ENCODE measurements at places on chromosomes 6 and 20.

GRCh38 chr6:15079288-15079817 is 166.5 kb upstream of the JARID2 start:
- DNase-seq = no peak

- DNase-seq = no peak
Measured at GRCh38 chr6:135213616-135214015, 32.5 kb downstream of the MYB start.

DNA sequence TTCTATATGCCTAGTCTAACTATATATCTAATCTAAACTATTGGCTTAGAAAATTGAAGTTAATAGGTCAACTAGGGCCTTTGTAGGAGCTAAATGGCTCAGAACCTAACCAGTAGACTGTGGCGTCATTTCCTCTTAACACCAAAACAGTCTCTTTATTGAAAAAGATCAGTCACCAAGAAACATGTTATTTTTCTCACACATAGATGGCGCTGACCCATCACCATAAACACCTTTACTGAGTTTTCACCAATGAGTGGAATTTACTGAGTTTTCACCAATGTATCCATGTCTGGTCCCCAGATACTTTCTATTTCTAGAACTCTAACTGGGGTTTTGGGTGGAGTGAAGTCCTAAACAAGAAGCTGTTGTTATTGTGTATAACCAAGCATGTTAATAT is 636.0 kb downstream of the BCKDHB start:
- no peak for DNase-seq

- DNase-seq = no peak
Measured at GRCh38 chr6:92380803-92381601, 1038.4 kb downstream of the EPHA7 start.

DNA sequence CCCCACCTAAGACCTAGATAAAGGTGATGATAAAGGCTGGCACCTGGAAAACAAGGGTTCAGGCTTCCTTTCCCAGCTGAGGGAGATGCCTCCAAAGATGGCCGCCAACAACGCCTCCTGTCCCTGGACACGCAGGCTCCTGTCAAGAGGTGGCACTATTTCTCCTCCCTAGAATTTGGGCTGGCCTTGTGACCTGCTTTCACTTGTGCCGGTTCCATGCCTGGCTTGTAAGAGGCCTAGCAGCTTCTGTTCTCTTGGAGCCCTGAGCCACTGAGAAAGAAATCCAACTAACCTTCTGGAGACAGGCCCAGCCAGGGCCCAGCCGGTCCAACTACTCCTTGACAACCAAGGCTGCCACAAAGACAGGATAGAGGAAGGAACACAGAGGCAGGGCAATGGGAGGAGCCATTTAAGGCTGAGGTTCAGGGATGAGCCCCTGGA is 60.2 kb upstream of the RALY start:
- DNase-seq = no peak

- peak; percentile 50 for DNase-seq
Measured at GRCh38 chr6:135675862-135676261, 175.6 kb upstream of the PDE7B start.

GRCh38 chr20:21812379-21812778 is 106.9 kb downstream of the PAX1 start:
- DNase-seq = no peak

- DNase-seq = no peak
Measured at GRCh38 chr6:106244521-106244920, 81.0 kb downstream of the ATG5 start.

- no peak for DNase-seq
Measured at GRCh38 chr6:126530775-126531174, 190.9 kb downstream of the CENPW start.

- no peak for DNase-seq
Measured at GRCh38 chr20:57596998-57597939, 23.0 kb downstream of the ZBP1 start.

- no peak for DNase-seq
Measured at GRCh38 chr20:35801865-35802264, 30.1 kb downstream of the PHF20 start.

DNA sequence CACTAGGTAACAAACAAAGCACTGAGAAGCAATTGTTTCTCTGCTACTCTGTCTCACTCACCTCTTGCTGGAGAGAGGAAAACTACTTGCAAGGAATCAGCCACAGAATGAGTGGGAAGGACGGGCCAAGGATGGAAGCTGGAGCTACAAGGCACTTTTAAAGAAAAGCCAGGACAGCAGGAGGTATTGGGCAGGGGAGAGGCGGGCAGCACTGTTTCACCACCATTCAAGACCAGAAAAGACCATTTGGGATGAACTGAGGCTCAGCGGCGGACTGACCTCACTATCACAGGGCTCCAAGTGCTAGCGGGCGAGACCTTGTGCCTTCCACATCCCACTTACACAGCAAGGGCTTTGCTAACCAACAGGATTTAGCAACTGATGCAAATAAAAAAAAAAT is 137.4 kb downstream of the IPCEF1 start:
- no peak for DNase-seq

DNA sequence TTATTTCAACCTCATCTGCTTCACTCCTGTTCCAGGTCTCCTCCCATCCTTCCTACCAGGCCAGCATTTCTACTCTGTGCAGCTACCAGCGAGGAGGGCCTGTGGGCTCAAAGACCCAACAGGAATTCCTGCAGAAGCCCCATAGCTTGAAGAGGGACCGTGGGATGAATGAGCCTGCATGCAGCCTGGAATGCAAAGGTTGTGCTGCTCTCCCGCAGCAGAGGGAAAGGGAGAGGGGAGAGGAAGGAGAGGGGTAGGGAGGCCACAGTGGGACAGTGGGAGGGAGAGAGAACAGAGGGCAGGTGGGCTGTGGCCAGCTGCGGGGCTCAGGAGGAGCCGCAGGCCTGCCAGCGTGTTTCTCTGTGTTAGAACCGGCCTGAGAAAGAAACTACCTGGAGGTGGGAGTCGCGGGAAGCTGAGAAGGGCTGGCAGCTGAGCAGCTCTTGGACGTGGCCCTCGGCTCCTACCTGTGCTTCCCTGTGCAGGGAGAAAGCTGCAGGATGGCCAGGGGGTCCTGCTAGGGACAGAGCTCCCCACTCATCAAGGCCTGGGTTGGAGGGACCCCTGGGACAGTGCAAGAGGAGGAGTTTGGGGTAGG is 66.1 kb upstream of the MLN start:
- no peak for DNase-seq

GRCh38 chr20:41136680-41137613 is at the start of gene PLCG1:
Gene PLCG1, plus strand, starts transcription at chr20:41137543. Its CDS starts 99 bp downstream, at chr20:41137642.
- DNase-seq = peak; percentile 50

DNA sequence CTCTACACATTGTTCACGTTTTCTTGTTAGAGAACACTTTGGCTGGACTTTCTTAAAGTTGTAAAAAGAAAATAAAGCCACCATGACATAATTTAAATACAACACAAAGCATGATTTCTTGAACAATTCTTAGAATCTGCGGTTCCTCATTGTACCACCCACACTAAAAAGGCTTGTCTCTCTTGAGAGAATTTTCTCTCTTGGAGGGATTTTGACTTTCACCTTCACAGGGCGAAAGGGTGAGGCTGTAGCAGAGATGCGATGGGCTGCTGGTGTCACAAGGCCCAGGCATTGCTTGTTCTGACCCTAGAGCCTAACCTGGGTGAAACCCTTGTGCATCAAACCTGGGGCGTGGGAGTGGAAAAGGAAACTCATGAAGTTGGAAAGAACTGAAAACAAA is 122.7 kb upstream of the RIPOR2 start:
- DNase-seq = no peak

DNA sequence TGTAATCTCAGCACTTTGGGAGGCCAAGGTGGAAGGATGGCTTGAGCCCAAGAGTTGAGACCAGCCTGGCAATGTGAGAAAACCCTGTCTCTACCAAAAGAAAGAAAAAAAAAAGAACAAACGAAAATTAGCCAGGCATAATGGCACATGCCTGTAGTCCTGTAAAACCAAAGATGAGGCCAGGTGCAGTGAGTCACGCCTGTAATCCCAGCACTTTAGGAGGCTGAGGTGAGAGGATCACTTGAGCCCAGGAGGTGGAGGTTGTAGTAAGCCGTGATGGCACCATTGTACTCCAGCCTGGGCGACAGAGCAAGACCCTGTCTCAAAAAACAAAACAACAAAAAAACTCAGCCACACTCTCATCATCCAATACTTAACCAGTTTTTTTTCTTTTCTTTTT is 32.5 kb upstream of the KIF3B start:
- DNase-seq = no peak

DNA sequence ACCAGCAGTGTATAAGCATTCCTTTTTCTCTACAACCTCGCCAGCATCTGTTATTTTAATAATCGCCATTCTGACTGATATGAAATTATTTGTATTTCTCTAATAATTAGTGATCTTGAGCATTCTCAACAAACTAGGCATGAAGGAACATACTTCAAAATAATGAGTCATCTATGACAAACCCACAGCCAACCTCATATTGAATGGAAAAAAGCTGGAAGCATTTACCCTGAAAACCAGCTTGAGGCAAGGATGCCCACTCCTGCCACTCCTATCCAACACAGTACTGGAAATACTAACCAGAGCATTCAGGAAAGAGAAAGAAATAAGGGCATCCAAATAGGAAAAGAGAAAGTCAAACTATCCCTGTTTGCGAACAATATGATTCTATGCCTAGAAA is 390.6 kb upstream of the ID4 start:
- DNase-seq = no peak

DNA sequence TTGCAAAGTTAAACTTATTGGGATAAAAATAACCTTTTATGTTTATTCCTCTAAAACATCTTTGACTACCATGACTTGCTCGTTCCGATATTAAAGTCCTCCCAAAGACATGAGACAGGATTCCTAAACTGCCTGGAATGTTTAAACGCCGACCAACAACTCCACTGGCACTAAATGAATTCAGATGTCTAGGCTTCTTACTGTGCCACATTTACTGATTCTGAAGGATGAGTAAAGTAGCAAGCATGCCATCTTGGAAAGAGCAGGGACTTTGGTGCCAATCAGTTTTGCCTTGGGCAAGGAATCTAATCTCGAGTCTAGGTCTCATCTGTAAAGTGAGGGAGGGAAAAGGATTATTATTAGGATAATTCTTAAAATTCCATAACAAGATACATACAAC is 25.3 kb downstream of the MBOAT1 start:
- DNase-seq = no peak

GRCh38 chr20:34559311-34560140 is 1.0 kb downstream of the MAP1LC3A start:
- no peak for DNase-seq

DNA sequence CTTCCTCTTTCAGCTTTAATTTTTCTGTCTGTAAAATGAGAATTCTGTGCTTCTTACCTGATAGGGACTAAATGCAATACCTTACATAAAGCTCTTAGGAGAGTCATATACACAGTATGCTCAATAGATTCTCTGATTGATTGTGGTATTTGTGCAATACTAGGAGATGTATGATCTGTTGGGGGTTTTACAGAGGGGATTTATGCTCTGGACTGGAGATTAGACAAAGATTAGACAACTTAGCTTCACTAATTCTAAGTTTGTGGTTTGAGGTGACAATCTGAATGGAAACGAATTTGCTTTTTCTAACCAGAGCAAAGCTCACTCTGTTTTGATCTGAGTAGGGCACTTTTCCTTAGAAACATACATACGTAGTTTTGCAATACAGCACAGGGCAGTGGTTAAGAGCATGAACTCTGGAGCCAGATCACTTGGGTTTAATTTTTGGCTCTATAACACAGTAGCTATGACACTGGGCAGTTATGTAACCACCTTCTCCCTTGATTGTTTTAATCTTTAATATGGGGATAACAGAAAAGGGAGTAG is 126.2 kb downstream of the RNF144B start:
- DNase-seq = no peak

GRCh38 chr20:19993958-19994669 is 23.0 kb upstream of the NAA20 start:
- no peak for DNase-seq

DNA sequence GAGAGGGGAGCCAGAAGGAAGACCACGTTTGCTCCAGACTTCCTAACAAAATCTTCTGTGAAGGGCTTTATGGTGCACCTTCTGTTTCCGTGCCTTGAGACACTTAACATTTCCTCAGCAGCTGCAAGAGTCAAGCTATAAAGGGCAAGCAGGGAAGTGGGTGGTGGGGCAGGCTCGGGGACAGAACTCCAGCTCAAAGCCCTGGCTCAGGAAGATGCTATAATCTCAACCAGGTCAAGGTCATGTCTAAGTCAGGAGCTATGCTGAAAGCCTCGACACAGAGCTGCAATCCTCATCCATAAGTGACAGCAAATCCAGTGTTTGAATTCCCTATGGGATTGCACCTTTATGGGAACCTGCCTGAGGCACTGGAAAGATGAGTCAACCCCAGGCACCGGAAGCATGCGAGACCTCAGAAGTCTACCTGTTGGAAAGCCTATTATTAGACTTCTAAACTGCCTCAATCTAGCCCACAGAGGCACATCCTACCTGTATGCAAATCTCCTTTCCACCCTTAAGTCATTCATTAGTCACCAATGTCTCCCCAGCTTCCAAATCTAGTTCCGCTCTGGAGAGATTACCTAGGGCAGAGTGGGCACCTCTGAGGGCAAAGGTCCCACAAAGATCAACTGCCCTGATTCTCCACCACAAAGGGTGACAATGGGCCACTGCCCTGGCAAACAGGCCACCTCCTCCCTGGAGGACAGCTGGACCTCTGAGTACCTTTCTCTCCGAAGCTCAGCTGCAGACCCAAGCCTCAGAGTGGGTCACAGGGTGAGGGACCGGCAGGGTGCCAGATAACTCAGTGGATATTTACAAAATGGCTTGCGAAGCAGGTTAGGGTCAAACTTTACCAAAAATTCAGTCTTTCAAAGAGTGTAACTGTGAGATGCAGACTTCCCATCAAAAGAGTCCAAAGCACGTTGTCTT is 287.0 kb downstream of the CDC5L start:
- DNase-seq = no peak

DNA sequence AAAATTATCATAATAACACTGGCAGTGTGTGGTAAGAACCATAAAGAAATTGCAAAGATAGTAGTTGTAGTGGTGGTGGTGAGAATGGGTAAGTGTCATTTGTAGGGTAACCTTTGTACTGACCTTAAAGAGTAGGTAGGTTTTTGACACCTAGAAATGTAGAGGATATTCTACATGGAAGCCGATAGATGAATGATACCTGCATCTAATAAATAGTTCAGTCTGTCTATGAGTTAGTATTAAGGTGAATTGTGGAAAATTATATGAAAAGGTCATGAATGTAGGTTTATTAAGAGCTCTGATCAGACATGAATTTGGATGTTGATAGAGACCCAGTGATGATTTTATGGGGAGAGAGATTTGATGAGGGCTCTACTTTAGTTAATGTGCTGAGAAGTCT is 78.1 kb downstream of the MYO6 start:
- DNase-seq = no peak

GRCh38 chr20:31833130-31833930 is 12.1 kb downstream of the FOXS1 start:
- DNase-seq = no peak

- DNase-seq = no peak
Measured at GRCh38 chr20:39242614-39243013, 280.5 kb downstream of the DHX35 start.

- no peak for DNase-seq
Measured at GRCh38 chr6:111482188-111482958, 645 bp downstream of the REV3L start.

DNA sequence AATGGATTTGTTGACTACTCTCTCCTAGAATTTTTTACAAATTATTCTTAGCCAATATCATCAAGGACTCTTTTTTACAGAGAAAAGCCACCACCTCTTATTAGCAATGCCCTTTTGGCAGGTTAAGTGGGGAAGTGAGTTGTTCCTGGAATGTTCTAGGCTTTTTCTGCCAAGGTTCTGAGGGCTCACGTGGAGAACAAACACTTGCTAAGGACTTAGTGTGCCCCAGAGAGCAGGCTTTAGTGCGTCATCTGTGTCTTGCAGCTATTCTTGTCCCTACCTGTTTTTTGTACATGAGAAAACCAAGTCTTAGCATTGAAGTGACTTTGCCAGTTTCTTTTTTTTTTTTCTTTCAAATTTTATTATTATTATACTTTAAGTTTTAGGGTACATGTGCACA is 33.5 kb downstream of the CFAP61 start:
- DNase-seq = no peak
